Liver (tissue), 10 donors: ENCODE measurements at places on chromosomes 1 and 21.

DNA sequence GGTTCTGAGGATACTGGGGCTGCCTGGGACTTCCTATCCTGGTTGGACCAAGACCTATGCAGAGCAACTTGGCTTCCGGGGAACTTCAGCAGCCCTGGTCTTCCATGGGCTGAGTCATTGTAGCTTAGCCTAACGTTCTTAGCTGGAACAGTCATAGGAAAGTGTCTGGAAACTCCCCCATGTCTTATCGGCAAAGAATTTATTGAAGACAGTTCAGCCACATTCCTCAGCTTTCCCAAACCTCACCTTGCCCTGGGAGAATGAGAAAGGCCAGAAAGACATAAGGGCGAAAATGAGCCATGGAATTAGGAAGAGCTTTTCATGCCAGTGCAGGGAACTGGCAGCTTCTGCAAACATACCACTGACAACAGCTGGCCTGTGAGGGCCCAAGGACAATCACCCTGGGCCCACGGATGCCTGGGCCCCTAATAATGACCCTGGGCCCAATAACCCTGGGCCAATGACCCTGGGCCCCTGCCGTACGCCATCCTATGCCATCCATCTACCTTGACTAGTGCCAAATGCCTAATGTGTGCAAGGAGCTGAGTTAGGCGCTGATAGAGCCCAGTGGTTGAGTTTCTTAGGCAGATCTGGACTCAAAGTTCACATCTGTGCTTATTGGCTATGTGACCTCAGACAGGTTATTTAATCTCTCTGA is 114.4 kb upstream of the GADD45A start:
- DNase-seq: no peak

DNA sequence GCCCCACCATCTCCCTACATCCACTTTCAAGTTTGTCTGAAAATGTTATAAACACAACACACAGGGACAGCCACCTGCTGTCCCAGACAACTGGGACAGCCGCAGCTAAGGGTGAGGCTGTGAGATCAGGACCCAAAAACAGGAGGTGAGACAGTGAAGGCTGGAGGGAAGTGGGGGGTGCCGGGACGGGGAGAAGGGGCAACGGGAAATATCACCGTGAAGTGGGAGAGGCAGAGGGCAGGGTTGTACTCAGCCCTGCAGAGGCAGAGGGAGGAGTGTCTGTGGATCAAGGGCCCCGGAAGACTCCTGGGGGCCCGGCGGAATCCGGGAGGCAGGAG is 114.4 kb downstream of the CASZ1 start:
- no peak for DNase-seq

GRCh38 chr21:39984286-39984991 is 117.2 kb downstream of the PCP4 start:
- no peak for DNase-seq

DNA sequence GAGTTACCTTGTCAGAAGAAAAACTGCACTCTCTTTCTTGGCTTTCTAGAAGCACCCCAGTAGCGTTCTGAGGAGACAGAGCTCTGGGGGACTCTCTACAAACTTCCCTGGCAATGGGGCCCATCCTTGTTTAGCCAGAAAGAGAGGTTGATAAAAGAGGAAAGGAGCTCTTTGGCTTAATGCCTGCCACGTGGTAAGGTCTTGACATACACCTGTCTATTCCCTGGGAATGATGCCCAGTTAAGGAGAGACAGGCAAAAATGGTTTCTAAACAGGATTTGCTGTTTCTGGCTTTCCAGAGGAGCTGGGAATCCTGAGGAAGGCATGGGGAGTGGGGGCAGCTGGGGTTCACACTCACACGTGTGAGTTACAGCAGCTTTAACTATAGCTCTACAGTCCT is 30.2 kb upstream of the IL20 start:
- DNase-seq: no peak

DNA sequence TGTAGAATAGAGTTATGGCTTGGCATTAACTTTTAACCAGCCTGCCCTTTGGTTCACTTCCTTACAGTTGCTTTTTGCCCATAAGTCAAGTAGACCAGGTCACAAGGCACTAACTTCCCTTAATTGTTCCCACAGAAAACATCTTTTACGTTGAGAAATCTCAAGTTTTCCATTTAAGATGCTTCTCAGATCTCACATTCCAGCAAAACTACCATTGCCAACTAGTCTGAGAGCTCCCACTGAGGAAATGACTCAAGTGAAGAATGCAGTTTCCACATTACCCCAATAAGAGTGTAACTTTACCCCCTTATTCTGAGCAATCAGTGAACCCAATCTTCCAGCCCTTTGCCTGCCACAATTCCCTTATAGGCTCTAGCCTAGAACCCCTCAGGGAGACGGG is 502.2 kb upstream of the OLFM3 start:
- no peak for DNase-seq
